ENCODE measurements at places on chromosomes 3 and 15.

- DNase-seq = peak; percentile 20
These were observed 47.4 kb upstream of the WNT7A start for GRCh38 chr3:13927295-13927694.

DNA sequence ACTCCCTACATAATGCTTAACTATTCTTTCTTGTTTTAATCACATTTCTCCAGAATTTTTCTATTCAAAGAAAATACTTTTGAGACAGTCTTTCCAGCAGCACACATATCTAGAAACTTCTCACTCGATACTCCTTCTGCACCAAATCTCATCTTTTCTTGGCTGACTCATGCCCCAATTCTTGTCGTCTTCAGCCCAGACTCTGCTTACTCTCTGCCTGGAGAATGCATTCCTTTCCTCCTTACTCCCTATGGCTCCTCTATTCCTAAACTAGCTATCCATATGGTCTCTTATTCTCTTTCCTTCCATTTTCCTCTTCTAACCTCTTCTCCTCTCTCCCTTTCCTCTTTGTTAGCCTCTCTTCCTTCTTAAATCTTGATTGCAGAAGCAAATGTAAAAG lies 158.7 kb downstream of the GBE1 start:
- no peak for DNase-seq

- DNase-seq = peak; percentile 26
These were observed 56.6 kb downstream of the P3H2 start for GRCh38 chr3:190064112-190064511.

- no peak for DNase-seq
These were observed 437 bp downstream of the KLF13 start for GRCh38 chr15:31326875-31327668.

DNA sequence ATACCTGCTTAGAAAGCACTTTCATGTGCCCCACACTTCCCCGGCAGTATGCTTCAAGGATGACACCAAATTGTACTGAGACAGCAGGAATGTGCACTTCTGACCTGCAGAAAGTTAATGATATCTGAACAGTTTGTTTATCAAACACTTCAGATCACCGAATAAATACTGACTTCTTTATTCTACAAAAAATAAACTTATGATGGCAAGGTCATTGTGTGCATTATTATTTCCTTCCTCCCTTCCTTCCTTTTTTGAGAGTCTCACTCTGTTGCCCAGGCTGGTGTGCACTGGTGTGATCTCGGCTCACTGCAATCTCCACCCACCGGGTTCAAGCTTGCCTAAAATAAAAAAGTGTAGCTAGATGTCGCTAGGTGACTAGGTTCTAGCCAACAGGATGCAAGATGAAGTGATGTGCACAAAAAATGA lies 80.3 kb downstream of the FAIM start:
- DNase-seq = no peak

DNA sequence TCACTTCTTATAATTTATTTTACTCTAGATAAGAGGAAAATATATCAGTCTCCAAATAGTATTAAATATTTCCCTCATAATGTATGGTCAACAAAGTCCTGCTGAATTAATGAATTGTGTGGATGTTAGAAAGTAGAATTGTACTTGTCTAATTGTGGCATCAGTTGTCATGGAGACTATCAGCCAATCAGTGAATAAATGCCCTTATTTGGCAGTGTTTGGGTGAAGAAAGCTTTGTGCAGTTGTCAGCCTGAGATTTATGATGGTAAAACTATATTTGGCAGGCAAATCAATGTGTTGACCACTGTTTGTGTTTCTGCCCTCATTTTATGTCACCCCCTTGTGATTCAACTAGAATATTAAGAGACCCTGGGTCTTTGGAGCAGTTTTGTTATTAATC lies 293.6 kb upstream of the MDFIC2 start:
- DNase-seq = no peak

- no peak for DNase-seq
These were observed 539.4 kb downstream of the IGSF11 start for GRCh38 chr3:118495206-118495605.

DNA sequence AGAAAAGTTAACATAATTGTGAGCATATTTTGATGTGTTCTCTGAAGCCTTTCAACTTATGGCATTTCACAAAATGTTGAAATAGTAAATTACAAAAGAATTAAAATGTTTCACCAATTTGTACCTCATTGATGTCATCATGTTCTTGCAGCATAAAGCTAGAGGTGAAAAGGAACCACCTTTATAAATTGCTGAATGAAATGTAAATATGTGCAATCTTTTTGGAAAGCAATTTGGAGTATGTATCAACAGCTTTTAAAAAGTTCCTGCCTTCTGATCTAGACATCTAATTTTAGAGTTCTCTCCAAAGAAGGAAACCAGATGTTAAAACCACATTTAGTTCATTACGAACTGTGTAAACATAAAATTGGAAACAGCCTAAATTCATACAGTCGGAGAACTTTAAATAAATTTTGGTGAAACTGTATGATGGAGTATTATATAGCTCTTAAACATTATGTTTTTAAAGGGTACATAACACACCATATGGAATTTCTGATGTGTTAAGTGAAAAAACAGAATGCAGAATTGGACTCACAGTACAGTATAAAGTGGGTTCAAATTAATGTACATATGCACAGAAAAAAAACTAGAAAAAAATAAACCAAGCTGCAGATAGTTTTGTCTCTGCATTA lies 311.2 kb upstream of the NAALADL2 start:
- no peak for DNase-seq

DNA sequence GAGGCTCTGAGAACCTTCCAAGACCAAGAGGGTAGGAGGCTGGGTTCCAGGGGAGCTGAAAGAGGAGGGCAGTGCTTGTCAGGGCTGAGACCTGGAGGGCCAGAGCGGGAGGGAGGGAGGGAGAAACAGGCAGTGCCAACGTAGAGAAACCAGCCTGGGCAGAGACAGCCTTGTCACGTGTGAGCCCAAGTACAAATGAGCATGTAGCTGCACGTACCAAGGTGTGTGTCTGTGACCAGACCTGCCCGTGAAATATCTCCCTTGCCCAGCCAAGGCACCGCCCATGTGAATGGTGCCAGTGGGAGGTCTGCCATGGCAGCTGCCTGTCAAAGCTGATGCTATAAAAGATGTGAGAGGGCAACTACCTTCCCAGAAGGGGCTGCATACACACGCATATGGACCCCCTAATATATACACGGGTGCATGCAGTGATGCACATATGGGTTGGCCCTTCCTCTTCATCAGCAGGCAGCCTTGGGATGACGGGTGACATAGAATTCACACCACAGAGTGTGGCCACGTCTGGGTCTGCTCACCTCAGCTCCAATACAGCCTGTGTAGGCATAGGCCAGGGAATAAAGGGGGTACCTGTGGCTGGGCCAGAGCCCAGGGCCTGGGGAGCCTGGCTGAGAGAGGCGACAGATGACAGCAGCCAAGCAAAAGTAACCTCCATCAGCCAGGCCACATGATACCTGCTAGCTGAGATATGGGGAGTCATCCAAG lies 7.8 kb upstream of the CTDSPL start:
- peak; percentile 1 for DNase-seq

Measured in HT-29 (cell line).